ENCODE measurements at places on chromosomes 16 and 17.

DNA sequence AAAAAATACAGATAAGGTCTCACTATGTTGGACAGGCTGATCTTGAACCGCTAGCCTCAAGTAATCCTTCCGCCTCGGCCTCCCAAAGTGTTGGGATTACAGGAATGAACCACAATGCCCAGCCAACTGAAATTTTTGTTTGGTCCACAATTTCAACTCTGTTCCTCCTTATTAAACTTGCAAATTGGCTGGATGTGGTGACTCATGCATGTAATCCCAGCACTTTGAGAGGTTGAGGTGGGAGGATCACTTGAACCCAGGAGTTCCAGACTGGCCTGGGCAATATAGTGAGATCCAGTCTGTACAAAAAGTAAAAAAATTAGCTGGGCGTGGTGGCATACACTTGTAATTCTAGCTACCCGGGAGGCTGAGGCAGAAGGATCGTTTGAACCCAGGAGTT, 13.4 kb downstream of the ARSG start:
- no peak for DNase-seq

DNA sequence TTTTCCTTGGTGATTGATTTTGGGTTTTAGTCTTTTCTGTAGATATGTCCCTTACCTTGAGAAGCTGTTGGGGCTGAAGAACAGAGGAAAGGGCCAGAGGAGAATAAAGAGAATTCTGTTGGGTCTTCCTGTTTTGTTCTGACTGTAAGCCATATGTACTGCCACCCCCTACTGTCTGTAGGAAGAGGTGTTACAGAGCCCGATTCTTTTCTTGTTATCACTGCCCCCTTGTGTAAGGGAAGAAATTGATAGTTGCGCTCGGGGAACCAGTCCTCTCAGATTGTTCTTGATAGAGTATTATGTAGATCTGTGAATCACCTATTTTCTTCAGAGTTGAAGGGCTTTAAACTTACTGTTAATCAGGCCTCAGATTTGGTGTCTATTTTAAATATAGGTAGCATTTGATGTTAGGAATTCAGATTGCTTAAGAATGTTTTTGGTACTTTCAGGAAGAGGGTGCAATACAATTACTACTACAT, 2.4 kb downstream of the TANC2 start:
- DNase-seq = no peak

DNA sequence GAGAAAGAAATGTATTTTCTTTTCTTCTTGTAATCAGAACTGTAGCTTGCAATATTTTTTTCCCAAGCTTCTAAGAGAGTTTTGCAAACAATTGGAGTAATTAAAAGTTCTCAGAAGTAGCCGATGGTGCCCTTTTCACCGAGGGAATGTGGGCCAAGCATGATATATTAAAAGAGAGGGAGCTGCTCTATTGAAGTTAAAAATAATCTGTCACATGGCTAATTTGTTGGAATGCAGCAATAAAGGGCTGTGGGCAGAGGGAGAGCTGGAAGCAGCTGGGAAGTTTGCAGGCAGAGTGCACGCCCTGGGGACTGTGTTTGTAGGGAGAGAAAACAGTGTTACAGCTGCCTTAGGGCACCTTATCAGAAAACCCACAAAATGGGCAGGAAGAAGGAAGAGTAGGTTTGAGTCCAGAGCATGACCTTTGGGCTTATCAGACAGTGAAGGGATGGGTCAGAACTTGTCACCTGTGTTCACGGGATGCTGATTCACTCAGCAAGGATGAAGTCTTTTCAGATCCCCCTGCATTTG, 18.5 kb upstream of the TERF2 start:
- DNase-seq = peak; percentile 94

DNA sequence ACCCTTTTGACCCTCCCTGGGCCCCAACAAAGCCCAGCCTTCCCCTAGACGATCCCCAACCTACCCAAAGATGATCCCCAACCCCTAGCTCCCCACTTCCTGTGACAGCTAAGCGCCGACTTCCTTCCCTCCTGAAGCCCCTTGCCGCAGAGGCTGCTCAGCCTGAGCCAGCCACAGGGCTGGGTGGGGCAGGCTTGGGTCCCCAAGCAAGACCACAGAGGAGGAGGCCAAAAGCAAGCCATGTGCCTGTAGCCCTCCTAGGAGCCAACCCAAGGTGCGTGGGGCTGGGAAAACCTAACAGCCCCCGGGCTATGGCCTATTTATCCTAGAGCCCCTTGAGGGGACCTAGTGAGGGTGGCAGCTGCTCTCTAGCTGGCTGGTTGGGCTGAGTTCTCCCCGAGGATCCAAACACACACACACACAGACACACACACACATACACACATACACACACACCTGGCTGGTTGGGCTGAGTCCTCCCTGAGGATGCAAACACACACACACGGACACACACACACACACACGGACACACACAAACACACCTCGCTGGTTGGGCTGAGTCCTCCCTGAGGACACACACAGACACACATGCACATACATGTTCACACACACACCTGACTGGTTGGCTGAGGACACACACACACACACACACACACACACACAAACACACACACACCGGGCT, 4.8 kb downstream of the ARRB2 start:
- DNase-seq = no peak

- DNase-seq = no peak
These were observed 4.5 kb downstream of the SAMD14 start for GRCh38 chr17:50125420-50125997.

DNA sequence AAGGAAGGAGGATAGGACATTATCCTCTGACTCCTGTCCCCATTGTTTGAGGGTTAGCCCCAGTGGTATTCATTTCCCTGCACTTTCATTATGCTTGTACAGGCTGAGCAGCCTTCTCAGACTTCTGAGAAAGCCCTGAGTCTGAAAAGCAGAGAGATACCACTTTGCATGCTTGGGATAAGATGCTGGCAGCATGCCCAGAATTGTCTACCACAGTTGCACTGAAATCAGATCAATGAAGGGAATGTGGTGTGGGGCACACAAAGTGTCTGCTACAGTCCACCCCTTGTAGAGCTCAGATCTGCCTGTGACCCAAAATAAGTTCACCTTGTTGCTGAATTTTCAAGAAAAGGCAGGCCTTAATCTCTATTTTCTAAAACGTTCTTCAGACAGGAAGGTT, 160.6 kb downstream of the CCT6B start:
- no peak for DNase-seq

DNA sequence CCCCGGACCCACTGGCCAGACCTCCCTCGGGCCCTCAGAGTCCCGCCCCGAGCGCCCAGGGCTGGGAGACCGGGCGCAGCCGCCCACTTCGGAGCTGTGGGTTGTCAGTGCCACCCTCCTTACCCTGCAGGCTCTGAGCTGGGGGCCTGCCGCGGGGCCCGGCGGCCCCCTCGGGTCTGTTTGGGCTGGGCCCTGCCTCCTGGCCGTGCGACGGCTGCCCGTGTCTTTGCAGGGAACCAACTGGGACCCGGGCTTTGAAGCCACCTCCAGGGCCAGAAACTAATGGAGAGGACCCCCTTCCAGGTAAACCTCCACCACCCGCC, 443 bp downstream of the TEDC2 start:
- no peak for DNase-seq

- no peak for DNase-seq
These were observed 221.1 kb upstream of the GSE1 start for GRCh38 chr16:85391769-85392583.

DNA sequence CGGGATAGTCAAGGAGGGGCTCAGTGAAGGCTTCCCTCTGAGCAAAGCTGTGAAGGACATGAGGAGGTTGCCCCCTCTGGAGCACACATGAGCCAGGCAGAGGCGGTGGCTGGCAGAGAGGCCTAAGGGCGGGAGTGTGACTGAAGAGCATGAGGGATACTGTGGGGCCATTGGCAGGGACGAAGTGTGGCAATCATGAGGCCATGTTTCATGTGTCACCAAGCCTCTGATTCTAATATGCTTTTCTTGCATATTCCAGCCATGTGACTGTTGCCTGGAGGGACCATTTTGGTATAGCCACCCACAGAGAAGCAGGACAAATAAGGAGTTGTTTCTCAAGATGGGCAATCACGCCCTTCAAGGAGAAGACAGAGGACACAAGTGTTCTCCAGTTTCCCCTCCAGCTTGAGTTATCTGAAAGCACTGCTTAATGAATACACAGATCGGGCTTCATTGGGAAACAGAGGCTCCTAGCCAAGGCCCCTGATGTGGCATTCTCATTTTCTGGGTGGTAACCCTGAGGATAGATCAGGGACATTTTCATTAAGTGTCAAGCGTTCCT, 68.0 kb downstream of the AKAP1 start:
- no peak for DNase-seq

DNA sequence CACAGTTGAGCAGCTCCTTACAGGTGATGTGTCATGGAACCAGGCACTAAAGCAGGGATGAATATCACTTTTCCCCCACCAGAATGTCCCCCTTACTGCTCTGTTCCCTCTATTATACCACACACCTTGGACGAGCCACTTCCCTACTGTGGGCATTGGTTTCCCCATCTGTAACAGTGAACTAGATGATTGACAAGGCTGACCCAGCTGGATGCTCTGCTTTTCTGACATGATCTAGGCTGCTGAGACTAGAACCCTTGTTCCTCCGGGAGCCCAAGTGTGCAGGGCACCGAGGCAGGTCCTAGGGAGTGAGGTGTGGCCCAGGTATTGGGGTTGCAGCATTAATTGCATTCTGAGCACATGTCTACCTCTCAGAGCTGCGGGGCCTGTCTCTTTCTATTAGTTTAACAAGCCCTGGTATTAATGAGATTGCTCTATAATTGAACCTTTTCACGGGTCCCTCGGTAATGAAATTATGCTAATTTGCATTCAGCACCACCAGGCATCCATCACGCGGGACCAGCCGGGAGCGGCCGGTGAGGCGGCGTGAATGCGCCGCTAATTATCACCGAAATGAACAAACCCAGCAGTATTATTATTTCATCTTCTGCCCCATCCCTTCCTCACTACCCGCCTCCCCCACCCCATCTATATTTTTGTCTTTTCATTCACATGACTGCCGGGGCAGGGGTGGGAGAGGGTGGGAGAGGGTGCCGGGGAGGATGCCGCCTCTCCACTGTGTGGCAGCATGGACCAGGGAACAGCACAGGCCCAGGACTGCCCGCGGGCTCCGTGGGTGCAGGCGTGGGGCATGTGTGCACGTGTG, 121.1 kb downstream of the CYLD start:
- no peak for DNase-seq

DNA sequence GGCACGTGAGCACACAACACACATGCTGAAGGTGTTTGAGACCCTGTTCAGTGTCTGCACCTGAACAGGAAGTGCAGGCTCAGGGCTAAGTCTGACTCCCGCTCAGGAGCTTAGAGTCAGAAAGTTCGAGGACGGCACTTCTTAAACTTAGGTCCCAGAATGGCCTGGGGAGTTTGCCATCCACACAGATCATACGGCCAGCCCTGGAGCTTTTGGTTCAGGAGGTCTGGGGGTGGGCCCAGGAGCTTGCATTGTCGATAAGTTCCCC, 4.0 kb upstream of the CAMKK1 start:
- DNase-seq = no peak

GRCh38 chr17:35906191-35906925, 24.2 kb downstream of the RDM1 start:
- no peak for DNase-seq

DNA sequence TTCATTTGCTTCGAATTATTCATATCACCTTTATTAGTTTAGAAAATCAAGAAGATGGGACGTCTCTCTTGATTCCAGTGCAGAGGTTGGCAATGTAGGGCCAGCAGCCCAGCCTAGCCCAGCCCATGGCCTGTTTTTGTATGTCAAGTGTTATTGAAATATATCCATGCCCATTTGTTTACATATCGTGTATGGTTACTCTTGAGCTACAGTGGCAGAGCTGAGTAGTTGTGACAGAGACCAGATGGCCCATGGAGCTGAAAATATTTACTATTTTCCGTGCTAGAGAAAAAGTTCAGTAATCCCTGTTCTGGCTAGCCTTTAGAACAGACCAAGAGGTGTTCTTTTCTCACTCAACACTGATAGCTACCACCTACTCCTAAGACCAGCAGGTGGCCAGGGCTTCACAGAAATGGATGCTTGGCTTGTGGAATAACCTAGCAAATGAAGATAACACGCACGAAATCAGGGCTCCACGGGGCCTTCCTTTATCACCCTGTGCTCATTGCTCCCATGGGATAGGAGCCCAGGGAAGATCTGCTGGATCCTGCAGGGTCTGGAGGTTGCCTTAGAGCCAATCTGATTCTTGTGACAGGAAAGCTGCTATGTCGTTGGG, 123.2 kb upstream of the ANKFN1 start:
- no peak for DNase-seq

- DNase-seq = no peak
These were observed 33.4 kb downstream of the CDK5R1 start for GRCh38 chr17:32520104-32520701.

GRCh38 chr16:79598348-79599181, 2.0 kb downstream of the MAF start:
- DNase-seq = peak; percentile 88

DNA sequence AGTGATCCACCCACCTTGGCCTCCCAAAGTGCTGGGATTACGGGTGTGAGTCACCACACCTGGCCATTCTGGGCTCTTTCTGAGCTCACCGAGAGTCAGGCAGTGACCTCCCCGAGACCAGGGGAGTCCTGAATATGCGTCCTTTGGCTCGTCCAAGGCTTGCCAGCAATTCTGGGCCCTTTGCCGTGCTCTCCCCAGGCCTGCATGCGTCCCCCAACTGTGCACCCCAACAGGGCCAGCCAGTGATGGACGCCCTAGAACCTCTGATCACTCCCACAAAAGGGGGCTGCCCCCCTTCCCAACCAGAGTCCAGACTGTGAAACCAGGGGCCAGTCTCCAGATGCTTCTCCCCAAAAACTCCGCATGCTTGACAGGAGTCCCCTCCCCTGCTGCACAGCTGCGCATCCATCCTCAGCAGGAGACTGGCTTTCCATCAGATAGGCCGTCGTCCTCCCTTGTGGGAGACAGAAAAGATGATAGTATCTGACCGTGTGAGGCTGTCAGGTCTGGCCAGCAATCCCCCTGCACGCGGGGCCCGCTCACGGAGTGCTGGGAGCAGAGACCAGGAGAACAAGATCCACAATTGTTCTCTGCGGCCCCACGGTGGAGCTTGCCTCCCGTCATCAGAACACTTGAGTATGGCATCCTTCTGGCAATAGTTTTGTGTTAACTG, 15.5 kb downstream of the HS3ST6 start:
- DNase-seq = no peak

DNA sequence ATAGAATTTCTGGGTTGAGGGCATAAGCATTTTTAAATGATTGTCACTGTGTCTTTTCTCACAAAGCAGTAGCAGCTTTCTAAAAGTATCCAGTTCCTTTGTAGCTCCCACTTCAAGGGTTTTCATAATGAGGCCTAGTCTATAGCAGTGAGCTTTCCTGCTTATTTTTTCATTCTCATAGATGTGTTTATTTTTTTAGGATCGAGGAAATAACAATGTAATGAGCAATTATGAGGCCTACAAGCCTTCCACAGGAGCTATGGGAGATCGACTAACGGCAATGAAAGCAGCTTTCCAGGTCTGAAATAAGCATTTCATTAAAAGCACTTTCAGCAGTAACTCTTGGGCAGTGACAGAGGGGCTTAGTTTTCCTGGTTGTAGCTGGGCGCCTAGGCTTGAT, 10.6 kb upstream of the PSMC5 start:
- DNase-seq = no peak

GRCh38 chr17:7177954-7178477, 1.2 kb downstream of the ASGR1 start:
- DNase-seq = peak; percentile 68
